ENCODE measurements at places on chromosomes 1 and 21.

GRCh38 chr1:55140546-55140983 is 74.6 kb downstream of the USP24 start:
- no peak for DNase-seq

GRCh38 chr1:157429601-157430240 is 122.6 kb downstream of the FCRL5 start:
- no peak for DNase-seq

- DNase-seq = no peak
Observed at GRCh38 chr1:98389809-98390208, 271.7 kb upstream of the SNX7 start.

DNA sequence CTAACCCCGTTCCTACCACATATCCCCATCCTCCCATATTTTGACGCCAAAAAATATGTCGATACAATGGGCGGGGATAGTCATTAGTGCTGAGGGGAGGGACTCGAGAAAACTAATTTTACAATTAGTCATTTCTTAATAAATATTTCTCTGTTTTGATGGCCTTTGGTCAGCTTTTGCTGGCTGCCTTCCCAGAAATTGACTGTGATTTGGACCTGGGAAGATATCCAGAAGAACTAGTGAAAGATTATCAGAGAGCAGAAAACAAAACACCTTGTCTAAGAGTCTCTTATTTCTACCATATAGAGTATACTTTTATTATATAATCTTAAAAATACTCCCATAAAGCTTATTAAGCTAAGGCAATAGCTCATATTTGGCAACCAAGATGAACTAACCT is 247.6 kb downstream of the MRPL39 start:
- DNase-seq = no peak

- no peak for DNase-seq
Observed at GRCh38 chr1:17763995-17764394, 8.9 kb downstream of the ACTL8 start.

DNA sequence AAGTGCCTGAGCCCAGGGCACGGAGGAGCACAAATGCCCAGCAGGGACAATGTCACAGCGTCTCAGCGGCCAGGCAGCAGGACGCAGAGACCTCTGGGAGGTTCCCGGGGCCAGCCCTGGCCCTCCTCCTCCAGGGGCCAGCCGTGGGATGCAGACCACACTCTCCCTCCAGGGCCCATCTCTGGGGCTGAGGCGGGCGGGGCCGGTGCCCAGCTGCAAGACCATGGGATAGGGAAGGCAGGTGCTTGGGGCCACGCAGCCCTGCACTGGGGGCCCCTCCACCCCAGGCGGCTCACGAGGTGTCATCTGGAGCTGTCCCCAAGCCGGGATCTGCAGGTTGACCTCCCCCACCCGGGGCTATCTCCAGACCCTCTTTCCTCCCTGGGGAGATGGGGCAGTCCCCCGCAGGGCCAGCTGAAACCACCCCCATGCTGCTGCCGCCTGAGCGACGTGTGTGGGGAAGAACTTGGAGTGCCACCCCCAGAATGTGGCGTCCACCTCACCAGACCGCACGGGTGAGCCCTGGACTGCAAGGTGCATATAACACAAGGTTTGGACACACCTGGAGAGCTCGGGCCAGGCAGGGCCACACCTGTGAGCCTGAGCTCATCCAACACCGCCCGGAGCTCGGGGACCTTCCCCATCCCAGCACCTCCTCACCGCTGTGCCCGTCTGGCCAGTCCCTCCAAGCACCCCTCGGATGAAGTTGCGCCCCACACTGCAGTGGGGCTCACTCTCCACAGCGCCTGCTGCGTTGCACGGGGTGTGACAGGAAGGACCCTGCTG is 4.1 kb upstream of the TTLL10 start:
- DNase-seq = no peak

DNA sequence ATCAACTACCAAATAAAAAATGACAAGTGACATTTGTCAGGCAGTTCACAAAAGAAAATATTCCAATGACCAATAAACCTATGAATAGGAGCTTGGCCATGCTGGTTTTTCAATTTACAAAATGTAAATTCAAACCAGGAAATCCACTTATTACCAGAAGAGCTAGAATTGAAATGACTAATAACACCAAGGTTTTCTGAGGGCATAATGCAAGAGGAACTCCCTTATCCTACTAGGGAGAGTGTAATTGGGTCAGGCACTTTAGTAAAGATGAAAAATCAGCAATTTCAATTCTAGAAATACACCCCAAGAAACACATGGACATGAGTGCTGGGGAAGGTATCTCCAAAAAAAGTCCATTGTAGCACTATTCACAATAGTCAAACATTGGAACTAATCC is 16.7 kb upstream of the TIAM1 start:
- no peak for DNase-seq

DNA sequence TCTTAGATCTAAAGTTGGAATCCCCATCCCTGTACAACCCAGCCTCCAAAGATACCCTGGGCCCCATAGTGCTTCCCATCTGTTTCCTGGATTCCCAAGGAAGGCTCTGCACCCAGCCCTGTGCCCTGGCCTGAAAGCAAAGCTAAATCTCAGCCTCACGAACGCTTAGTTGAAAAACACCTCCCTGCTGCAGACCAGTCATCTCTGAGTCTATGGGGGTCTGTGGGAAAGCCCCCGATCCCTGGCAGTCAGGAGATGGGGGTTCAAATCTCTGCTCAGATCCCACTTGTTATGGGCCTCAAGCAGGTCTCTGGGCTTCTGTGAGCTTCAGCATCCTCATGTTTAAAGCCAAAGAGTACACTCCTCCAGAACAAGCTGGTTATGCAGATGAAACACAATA is 210.5 kb upstream of the GRIK3 start:
- no peak for DNase-seq

GRCh38 chr1:192724670-192725069 is 84.2 kb upstream of the RGS2 start:
- no peak for DNase-seq

DNA sequence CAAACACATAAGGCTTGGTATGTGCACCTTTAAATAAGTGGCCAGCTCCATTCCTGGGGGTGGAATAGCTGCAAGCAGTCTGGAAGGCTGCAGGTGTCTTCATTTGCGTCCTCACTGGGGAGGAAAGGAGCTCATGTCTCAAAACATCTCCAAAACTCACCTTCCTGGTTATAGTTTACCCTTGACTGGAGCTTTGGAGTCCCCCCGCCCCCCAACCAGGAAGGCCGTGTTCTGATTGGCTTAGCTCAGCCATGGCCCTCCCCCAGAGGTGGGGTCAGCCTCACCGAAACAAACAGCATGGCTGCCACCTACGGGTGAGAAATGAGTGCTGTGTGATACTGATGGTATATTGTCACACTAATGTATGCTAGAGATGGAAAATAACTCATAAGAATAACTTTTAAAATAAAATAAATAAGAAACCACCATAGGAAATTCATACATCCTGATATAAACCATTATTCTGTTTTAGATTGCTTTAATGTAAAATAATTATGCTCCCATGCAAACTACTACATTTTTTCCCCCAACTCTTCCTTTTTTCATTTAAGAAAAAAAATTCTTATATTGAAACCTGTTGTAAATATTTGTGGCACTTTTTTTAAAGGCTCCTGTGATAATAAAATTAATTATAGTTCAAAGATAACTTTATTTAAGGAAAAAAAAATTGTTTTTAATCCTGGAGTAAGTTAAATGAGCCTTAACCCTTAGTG is 90.8 kb downstream of the ZP4 start:
- no peak for DNase-seq

- DNase-seq = no peak
Observed at GRCh38 chr1:236304682-236305081, 22.9 kb upstream of the ERO1B start.

DNA sequence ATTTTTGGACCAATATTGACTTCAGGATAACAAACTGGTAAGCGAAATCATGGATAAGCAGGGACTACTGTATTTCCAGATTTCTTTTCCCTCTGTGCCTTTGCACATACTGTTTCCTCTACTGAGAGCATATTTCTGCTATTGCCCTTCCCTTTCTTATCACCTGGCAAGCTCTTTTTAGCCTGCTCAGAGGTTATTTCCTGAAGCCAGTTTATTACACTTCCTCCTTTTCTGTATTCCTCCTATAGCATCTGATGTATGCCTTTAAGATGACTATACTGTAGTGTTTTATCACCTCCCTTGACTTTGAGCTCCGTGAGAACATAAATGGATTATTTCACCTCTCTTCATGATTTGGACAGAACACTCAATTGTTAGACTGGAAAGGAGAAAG is 49.0 kb downstream of the MAGI3 start:
- DNase-seq = no peak

DNA sequence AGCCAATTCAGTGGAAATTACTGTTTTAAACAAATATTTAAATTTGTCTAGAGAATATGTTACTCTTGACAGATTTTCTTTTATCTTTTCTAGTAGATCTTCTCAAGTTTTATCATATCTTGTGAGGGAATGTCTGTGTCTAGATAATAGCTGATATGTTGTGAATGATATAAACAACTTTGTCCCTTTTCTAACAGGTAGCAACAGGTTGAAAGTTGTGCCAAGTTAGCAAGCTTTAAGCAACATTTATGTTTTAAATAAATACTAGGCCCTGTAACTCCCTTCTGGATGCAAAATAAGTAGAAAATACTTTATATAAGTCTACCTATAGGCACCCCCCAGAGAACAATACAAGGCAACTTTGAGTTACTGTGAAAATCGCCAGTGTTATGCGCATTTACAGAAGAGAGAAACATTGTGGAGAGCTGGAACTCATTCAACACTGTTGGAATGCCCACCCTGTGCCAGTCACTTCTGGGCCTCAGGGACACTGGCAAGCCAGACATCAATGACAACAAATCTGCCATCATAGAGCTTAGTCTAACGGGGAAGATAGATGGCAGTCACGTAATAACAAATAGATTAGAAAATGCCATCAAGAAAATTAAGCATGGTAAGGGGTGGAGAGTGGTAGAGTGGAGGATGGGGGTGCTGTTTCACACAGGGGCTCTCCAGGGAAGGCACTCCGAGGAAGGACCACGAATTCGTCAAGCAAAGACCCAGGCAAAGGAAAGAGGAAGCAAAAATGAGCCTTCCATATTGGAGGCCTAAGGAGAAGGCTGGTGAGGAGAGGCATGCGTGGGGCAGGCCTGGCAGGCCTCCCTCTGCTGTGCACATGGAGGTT is 4.4 kb downstream of the MAP3K21 start:
- no peak for DNase-seq

DNA sequence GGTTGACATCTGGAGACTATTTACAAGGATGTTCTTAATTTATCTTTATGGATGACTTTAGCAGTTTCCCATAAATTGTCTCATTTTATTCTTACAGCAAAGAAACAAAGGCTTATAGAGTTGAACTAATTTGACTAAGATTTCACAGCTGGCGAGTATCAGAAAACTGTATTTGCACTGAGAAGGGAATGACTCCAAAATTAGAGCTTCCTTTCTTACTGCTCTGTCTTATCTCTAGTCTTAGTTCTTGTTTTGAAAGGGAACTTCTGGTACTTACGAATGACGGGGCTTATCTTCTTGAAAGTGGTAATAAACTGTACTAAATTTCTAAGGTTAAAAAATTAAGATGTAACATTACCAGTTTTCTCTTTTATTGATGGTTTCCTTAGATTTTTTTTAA is 13.6 kb downstream of the CNST start:
- DNase-seq = no peak

DNA sequence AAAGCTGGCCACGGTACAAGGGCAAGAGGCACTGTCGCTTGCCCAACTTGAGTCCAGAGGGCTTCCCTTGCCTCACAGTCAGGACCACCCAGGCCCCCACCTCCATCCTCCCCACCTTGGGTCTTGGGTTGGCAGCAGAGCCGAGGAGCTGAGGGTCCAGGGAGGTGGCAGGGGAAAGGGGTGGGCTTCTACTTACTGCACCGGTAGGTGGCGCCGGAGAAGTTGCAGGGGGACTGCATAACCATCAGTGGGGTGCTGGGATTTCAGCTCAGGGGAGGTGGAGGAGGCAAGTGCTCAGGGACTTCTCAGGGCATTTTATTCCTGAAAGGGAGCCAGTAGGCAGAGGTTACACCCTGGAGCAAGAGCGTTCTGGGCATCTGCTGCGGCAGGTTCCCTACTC is 44.0 kb downstream of the TRIM62 start:
- DNase-seq = no peak

GRCh38 chr1:8276173-8276914 is 41.6 kb upstream of the SLC45A1 start:
- no peak for DNase-seq
